ENCODE measurements at places on chromosomes 1 and 21.

- DNase-seq = no peak
Measured at GRCh38 chr1:58340185-58340584, 206.3 kb downstream of the OMA1 start.

DNA sequence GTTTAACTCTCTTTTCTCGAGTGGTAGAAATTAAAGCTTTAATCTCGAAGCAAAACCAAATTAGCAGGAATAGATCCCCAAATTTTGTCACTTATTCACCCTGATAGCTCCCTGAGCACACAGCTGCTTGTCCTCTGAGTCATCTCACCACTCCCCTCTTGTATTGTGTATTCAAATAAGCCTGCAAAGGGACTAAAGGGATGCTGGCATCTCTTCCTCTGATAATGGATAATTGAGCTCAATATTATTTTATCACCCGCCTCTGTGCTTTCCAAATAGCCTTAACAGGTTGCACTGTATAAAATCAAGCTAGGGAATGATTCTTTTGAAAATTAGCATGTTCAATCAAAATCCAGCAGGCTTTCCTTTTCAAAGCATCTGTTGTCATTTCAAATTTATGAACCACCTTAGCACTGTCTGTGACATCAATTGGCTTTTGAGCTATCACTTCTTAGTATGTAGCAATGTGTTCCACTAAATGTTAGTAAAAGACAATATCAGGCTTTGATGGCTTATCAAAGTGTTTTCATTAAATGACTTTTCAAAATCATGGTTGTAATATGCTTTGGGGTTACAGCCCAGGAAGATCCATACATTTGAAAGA, 561.6 kb downstream of the PLA2G4A start:
- no peak for DNase-seq

- DNase-seq = no peak
Measured at GRCh38 chr21:34046917-34047316, 26.5 kb upstream of the MRPS6 start.

GRCh38 chr1:156813750-156814570, 2.7 kb downstream of the SH2D2A start:
- DNase-seq = peak; percentile 74

GRCh38 chr21:29443411-29444010, 144.8 kb downstream of the BACH1 start:
- DNase-seq = no peak

DNA sequence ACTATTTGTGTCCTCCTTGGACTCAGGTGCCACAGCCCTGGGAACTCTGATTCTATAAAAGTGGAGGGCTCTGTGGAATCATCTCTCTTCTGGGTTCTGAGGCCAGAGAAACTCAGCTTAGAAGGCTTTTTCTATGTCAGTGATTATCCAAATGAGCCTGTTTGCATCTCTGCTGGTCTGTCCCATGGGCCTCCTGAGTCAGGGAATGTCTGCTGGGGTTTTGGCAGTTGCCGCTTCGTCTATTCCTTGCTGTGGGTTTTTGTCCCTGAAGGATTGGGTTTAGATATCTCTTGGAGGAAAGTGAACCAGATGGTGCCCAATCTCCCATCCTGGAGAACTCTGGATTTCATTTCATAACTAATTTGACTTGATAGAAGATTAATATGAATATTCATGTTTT, 297.6 kb downstream of the HHAT start:
- no peak for DNase-seq

- no peak for DNase-seq
Measured at GRCh38 chr1:38558500-38559445, 300.8 kb downstream of the RRAGC start.

GRCh38 chr21:32337206-32337605, 38.6 kb downstream of the MRAP start:
- DNase-seq = no peak

DNA sequence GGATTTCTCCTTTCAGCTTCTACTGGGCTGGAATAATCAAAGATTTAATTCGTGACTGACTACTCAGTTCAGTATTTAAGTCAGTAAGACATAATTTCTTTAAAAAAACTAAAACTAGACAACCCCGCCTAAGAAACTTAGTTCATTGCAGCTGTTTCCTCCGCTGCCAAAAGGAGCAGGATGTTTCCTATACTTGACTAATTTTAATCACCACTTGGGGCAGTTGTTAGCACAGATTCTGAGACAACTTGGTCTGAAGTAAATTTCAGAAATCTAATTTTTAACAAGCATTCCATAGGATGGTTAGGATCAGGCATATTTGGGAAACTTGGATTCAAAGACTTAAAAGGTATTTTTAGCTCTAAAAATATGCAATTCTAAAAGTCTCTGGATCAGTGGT, 34.0 kb downstream of the EPRS1 start:
- DNase-seq = no peak

GRCh38 chr1:5757187-5757805, 234.9 kb downstream of the NPHP4 start:
- no peak for DNase-seq

GRCh38 chr1:42469727-42470126, 6.6 kb downstream of the CCDC30 start:
- DNase-seq = no peak

GRCh38 chr1:6785728-6786505, 663 bp downstream of the CAMTA1 start:
- peak; percentile 47 for DNase-seq
